CD4-positive, CD25-positive, alpha-beta regulatory T cell (primary cell): ENCODE measurements at places on chromosomes 11 and 22. TPM values are rescaled to one million over a fixed set of nuclear protein-coding genes. Genes with fewer than 3 reads are reported as not detected.
A peak's percentile ranks its signal among the peaks of the same experiment; 100 is the strongest.

Gene RIC3
- 23.8 TPM for total RNA-seq

Gene HIC2
- 9.7 TPM for total RNA-seq

Gene LMNTD2
- 5.1 TPM for total RNA-seq

DNA sequence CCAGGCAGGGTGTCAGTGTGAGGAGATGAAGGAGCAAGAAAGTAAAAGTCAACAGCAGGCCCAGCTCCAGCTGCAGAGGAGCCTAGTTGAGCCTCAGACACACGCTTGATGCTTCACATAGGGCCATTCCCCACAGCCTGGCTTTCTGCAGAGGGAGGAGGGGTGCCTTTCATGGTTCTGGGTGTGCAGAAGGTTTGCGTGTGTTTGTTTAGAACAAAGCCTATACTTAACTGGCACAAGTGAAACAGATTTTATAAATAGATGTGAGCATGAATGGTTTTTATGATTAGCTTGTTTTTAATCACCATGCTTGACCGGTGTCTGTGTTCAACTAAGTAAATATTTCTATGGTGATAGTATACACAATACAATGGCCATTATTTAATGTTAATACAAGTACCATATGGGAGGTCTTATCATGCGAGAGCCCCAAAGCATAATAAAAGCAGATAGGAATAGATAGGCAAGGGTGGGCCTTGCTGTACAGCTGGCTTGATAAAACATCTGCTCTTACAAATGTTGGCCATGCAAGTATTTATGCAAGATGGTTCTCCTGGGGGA is 290.2 kb downstream of the ETS1 start:
- DNase-seq, result no peak
- H3K36me3 ChIP-seq, result no peaks in the 10 kb centered on the region
- H3K4me1 ChIP-seq, result peaks cover 98% of the 10 kb centered on the region
- H3K27me3 ChIP-seq, result no peaks in the 10 kb centered on the region
- peak overlapping the region; percentile 98 for H3K27ac ChIP-seq

DNA sequence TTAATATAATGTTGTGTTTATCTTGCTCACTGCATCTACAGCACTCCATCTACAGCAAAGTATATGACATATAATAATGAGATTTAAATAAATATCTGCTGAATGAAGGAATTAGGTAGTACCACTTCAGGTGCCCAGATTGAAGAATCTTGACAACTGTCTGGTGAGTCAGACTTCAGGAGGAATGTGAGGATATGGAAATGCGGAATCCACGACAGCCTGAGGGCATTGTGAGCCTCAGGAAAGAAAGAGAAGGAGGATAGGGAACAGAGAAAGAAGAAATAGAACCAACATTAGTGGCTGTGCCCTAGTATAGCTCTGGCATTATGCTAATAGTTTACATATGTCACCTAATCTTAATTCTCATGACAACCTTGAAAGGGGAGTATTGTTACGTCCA is 304.4 kb downstream of the AASDHPPT start:
- H3K36me3 ChIP-seq, result no peaks in the 10 kb centered on the region
- no peak for DNase-seq
- H3K4me3 ChIP-seq, result no peak overlapping the region
- H3K27ac ChIP-seq, result no peak overlapping the region
- no peaks in the 10 kb centered on the region for H3K4me1 ChIP-seq
- H3K27me3 ChIP-seq, result no peaks in the 10 kb centered on the region
